ENCODE measurements at places on chromosomes 11 and 22.

- no peak for DNase-seq
These were observed 186.6 kb downstream of the NXPE2 start for GRCh38 chr11:114864896-114865295.

- DNase-seq, result no peak
These were observed 12.1 kb upstream of the MOGAT2 start for GRCh38 chr11:75705541-75705940.

GRCh38 chr11:126146454-126147192 is 64.8 kb downstream of the RPUSD4 start:
- DNase-seq, result no peak

- DNase-seq, result no peak
These were observed 24.0 kb downstream of the SLCO2B1 start for GRCh38 chr11:75174781-75175370.

- DNase-seq, result no peak
These were observed 564.6 kb downstream of the BRD1 start for GRCh38 chr22:49263101-49263500.

DNA sequence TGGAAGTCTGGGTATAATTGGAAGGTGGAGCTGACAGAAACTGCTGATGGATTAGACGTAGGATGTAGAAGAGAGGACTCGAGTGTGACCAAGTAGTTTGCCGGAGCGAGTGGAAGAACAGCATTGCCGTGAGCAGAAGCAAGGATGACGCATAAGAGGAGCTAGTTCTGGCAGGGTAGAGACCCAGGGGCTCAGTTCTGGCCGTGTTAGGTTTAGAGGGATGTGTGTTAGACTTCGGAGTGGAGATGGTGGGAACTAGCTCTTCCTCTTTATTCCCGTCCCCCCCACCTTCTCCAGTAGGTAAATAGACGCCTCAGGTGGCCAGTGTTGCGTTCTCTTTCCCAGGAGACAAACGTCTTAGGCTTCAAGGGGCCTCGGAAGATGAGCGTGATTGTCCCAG is 19.1 kb downstream of the TUB start:
- no peak for DNase-seq

GRCh38 chr11:15072551-15073143 is 746 bp upstream of the CALCB start:
- no peak for DNase-seq

- no peak for DNase-seq
These were observed 204.9 kb upstream of the TBCEL start for GRCh38 chr11:120819003-120819402.

GRCh38 chr11:15807827-15808226 is 548.5 kb downstream of the SOX6 start:
- DNase-seq, result no peak

DNA sequence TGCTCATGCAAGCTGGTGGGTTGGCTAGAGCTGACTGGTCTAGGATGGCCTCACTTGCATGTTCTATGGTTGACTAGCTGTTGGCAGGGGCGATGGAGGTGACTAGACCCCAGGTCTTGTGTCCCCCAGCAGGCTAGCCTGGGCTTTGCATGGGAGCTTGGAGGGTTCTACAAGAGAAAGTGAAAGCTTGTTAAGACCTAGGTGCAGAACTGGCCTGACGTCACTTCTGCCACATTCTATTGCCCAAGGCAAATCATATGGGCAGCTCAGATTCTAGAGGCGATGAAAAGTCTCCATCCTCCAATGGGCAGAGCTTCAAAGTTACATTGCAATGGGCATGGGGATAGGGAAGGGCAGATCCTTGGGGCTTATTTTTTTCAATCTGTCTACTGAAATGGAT is 170.9 kb downstream of the MIAT start:
- no peak for DNase-seq

- DNase-seq, result no peak
These were observed 6.0 kb upstream of the CARD10 start for GRCh38 chr22:37525073-37525745.

DNA sequence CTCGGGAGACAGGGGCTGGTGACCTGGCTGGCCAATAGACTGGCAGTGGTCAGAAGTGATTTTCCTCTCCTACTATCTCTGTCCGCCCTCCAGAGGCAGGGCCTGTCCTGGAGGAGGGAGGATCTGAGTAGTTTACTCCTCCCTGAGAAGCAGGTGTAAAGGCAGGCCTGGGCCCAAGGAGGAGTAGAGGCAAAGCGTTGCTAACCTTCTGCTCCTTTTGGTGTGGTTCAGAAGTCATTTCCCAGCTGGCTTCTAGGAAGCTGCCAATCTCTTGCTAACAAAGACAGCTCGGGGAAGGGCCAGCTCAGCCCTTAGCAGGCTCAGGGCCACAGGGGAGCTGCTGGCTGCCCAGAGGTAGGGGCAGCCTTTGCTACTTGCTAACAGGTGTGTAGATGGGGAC is 151.1 kb upstream of the NECTIN1 start:
- DNase-seq, result no peak

DNA sequence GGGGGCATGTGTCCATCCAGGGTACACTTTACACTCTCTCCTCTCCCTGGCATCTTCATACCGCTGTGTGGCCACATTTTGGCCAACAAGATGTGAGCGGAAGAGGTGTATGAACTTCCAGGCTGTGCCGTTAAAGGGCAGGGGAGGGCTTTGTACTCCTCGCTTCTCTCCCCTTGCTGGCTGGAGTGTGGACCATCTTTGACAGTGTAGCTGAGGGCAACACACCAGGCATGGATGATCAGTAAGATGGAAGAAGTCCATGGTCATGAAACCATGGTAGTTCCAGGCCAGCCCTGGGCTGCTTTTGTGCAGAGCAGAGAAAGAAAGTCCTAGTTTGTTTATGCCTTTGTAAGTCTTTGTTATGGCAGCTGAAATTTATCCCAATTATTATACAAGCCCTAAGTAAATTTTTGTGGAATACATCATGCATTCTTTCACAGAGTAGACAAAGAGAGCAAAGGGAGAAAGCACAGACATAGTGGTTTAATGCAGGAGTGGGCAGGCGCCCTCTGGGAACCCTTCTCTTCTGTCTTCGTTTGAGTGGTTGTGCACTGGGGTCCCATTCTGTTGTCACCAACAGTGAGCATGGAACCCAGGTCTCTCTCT is 70.4 kb downstream of the FBXO7 start:
- no peak for DNase-seq

- no peak for DNase-seq
These were observed 52.3 kb downstream of the TST start for GRCh38 chr22:36966851-36967540.

- DNase-seq, result no peak
These were observed 6.9 kb upstream of the CYP2R1 start for GRCh38 chr11:14898906-14899305.

DNA sequence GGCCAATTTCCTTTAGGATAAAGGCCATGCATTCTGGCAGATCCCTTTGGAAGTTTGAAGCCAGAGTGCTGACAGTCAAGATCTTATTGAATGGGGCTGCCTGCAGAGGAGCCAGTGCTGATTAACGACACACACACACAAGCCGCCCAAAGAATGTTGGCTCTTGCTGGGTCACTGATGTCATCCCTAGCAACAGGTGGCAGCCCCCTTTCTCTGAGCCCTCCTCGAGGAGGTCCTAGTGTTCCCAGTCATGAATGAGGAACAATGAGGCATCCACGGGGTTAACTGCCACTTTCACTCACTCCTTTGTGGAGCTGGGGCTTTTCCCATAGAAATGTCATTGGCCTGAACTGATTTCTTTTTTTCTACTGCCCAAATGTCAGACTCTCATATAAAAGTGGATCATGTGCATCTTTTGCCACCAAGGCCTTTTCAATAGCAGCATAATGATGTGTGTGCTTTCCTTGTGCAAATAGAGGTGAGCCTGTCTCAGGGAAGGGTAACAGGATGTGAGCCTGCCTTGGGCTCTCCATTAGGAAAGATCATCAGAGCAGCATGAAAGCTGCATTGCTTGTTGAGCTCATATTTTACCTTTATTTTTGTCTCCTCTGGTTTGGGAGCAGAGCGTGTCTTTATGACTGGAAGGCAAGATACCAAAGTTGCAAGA is 301.8 kb upstream of the MTNR1B start:
- DNase-seq, result no peak

DNA sequence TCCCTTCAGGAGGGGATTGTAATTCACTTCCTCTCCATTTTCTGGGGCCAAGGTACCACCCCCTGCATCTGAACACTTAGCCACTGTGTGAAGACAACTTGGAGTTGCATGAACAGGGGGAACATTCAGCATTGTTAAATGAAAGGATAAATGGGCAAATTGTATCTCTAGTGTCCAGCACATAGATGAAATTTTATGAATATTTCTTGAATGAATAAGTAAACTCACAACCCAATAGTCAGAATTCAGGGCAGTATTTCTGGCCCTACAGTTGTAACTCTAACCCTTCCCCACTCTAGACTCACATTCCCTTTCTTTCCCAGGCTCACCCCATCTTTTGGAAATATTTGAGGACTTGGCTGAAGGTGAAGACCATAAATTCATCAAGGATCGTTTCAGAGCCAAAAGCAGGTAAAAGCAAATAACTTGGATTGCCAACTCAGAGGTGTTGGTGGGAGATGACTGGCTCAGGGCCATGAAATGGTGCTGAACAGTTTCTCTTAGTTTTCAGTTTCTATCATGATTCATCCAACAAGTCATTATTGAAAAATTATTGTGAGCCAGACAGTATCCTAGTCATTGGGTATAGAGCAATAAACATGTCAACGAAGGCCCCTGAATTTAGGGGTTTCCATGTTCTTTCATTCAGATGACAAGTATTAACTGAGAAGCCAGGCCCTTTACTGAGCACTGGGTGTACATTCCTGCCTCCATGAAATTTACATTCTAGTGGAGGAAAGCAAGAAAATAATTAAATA is 33.3 kb upstream of the ZC3H12C start:
- no peak for DNase-seq

GRCh38 chr11:87061766-87062165 is 24.0 kb downstream of the TMEM135 start:
- no peak for DNase-seq

- no peak for DNase-seq
These were observed 505.4 kb downstream of the NELL1 start for GRCh38 chr11:21174781-21175180.

- no peak for DNase-seq
These were observed 39.1 kb downstream of the ANKK1 start for GRCh38 chr11:113426686-113427085.

DNA sequence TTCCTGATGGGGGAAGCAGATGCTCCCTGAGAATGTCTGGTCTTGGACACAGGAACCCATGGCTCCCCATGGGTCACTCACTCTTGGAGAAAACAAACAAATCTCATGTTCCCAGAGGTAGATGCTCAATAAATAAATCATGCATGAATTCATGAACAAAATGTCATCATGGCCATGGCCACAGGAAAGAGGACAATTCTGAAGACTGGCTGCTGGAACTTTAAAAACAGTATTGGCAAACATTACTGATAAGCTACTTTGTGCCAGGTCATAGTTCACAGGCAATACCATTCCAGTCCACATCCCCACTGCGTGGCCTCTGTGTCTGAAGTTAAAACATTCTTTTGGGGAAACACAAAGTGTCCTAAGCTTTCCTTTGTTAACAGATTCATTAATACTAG is 9.2 kb upstream of the SMIM35 start:
- DNase-seq, result no peak

- peak; percentile 48 for DNase-seq
These were observed 3.2 kb downstream of the FUT4 start for GRCh38 chr11:94546886-94547285.

DNA sequence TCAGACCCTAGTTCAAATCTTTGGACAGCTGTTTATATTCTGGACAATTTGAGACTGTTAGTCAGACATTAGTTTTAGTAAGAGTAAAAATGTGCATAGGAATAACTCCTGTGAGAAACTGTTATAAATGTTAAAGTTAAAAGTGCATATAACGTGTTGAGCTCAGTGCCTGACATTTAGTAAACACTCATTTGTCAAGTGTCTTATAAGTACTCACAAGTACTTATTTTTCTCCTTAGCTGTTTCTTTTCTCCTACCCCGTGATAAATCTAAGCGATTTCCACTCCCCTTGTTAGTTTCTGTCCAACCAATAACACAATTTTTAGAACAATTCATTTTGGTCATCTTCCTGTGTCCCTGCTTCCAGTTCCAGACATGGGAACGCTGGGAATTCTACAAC is 59.3 kb downstream of the LRRC4C start:
- DNase-seq, result no peak

DNA sequence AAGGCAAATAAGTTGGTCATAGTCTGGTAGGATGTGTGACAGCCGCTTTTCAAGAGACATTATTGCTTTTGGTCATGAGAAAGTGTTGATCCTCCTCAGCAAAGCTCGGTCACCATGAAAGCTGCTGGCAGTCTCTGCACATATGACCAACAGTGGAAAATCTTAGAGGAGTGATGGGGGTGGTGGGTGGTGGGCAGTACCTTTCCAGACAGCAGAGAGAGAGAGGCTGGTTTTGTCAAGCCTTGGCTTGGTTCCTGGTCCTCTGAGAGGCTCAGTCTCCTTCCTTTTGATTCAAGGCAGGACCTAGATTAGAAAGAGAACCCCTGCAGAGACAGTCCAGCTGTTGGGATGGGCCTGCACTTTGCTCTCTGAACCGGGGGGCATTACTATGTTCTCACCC is 20.0 kb upstream of the VSIG10L2 start:
- no peak for DNase-seq

GRCh38 chr11:103958475-103959215 is 77.8 kb upstream of the DDI1 start:
- no peak for DNase-seq

DNA sequence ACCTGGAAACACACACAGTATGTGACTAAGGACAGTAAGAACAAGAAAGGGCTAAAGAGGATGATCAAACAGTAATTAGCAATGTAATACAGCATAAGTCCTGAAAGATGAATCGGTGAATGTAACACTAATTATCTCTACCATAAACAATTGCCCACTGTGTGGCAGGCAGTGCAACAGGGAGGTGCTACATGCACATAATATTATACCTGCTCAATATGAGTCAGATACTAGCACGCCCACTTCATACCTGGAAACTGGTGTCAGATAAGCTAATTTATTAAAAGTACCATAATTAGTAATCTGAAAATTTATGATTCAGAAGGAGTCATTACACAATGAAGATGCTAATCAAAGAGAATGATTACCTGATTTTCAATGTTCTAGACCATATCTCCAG is 14.9 kb downstream of the CASP12 start:
- DNase-seq, result no peak

DNA sequence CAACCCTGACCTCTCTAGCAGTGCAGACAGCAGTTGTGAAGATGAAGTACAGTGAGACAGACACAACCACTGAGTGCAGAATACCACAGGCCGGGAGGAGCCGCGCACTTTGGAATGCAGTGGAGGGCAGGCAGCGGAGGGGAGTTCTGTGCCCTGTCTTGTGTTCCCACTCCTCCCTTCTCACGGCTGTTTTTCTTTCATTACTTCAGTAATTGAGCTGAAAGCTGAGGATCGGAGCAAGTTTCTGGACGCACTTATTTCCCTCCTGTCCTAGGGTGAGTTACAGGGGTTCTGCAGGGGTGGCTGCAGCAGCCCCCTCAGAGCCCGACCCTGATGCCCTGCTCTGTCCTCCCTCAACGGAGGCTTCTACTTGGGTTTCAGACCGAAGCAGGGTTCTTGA is 5.6 kb downstream of the CLDN5 start:
- DNase-seq, result no peak

DNA sequence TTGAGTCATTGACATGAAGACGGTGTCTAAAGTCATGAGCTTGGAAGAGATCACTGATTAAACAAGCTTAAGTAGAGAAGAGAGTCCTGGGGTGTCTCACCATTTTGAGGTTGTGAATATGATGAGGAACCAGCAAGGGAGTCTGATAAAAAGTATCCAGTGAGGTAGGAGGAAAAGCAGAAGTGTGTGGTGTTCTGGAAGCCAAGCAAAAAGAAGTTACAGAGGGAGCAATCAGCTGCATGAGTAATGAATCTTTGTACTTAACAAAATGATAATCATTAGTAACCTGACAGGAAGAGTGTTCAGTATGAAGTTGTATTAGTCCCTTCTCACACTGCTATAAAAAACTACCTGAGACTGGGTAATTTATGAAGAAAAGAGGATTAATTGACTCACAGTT is 131.3 kb downstream of the C11orf87 start:
- no peak for DNase-seq
